Cardiac fibroblast (primary cell): ENCODE measurements at places on chromosomes 11 and 22.

- DNase-seq: peak; percentile 58
Observed at GRCh38 chr22:37186997-37187522, 987 bp downstream of the C1QTNF6 start.

DNA sequence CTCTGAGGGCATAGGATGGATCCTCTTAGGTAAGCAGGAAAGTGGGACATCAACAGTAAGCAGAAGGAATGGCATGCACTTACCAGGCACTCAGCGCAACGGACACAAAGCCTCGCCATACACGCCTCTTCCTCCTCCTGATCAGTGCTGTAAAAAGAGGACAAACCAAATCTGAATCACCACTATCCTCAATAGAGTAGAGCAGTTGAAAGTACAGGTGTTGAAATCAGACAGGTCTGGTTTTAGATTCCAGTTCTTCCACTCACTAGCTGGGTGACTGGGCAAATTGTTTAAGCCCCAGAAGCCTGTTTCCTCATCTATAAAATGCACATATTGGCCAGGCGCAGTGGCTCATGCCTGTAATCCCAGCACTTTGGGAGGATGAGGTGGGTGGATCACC lies 8.6 kb upstream of the JAML start:
- DNase-seq: no peak

GRCh38 chr11:11211888-11212287 lies 141.2 kb downstream of the CSNK2A3 start:
- DNase-seq: no peak

DNA sequence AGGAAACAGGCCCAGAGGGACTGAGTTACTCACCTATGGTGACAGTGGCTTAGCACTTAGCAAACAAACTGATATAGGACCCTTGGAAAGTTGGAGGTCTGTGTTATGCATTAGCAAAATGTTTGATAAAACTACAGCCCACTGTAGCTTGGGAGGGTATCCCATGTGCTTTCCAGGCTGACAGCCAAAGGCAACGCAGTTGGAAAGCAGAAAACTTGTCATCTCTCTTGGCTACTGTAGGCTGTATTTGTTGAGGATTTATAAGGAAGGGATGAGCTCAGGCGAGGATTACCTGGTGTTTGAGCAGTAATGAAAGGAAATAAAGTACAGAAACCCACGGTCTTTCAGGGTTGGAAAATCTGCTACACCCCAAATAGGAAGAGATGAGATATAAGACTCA lies 23.8 kb downstream of the SDHAF2 start:
- DNase-seq: no peak

DNA sequence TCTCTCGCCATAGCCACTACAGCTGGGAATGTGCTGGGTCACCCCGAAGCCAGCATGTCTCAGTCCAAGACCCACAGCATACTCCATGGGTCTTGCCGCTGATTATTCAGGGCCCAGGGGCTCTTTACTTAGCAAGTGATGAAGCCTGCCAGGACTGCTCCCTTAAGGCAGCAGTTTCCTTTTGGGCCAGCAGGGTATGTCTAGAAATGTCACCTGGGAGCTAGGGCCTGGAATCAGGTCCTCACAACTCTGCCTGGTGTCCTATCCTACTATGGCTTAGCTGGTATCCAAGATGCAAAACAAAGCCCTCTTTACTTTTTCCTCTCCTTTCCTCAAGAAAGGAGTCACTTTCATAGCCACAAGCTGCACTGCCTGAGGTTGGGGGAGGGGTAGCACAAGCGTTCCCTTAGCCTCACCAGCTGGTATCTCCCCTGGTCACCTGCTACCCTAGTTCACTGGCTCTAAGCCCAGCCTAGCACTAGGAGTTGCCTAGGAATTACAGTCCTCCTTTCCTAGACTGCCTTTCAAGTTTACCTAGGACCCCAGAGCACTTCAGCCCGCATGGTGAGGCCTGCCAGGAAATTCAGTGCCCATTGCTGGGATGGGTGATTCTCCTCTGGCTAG lies 22.6 kb upstream of the NCR3LG1 start:
- no peak for DNase-seq

- no peak for DNase-seq
Observed at GRCh38 chr22:19641983-19642451, 72.3 kb upstream of the SEPTIN5 start.

DNA sequence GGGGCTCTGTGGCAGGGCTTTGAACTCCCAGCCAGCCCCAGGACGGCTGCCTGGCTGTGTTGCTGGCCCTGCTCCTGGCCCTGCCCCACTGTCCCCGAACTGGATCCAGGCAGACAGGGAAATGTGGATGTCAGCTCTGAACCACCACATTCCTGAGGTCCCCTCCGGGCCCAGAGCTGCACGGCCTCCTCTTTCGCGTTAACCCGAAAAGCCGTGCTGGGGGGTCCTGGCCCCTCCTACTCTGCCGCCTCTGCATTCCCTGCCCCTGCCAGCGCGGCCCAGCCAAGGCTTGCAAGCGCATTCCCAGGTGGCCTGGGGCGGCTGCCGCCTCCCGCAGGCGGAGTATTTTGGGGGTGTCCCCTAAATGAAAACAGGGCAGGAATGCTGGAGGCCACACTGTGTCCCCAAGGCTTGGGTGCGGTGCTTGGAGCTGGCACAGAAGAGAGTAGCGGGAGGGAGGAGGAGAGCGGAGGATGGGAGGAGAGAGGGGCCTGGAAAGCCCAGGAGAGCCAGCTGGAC lies 5.4 kb downstream of the LINC01488 start:
- DNase-seq: no peak

DNA sequence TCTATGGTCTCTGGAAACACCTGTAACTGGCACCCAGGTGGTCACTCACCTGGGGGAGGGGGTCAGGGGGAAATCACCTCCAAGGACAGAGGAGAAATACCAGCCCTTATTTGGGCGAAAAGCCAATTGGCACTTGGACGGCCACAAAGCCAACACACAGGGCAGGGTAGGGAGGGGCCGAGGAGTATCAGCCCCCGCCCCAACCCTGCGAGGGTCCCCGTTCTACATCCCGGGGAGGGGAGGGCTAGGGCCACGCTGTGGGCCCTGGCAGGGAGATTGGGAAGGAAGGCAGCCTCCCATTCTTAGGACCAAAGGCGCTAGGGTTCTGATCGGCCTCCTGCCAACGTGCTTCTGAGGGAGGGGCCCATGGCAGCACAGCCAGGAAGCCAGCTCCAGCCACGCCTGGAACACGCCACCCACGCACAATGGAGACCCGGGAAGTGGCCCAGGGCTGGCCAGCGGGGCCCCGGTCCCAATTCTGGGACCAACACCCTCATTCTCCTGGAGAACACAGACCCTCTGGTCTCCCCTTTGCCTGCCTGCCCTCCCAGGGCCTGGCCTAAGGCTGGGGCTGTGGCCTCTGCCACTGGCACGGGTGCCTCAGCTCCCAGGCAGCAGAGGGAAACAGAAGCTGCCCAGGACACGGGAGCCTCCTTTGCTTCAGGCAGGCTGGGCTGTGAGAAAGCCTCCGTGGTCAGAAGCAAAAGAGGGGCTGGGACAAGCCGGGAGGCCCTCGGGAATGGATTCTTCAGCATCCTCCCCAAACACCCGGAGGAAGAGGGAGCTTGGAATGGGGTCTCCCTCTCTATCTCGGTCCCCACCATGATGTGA lies 7.4 kb downstream of the CBX6 start:
- DNase-seq: no peak

- peak; percentile 70 for DNase-seq
Observed at GRCh38 chr11:76102802-76103201, 103.5 kb downstream of the WNT11 start.

DNA sequence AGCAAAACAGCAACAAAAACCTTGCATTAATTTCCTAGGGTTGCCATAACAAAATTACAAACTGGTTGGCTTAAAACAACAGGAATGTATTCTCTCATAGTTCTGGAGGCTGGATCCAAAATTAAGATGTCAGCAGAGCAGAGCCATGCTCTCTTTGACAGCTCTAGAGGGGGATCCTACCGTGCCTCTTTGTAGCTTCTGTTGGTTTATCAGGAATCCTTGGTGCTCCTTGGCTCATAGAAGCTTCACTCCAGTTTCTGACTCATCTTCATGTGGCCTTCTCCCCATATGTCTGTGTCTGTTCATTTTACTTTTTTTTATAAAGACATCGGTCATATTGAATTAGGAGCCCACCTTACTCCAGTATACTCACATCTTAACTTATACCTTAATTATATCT lies 90.5 kb upstream of the POU2AF2 start:
- peak; percentile 15 for DNase-seq

- DNase-seq: no peak
Observed at GRCh38 chr11:42709216-42709615, 602.6 kb upstream of the API5 start.

DNA sequence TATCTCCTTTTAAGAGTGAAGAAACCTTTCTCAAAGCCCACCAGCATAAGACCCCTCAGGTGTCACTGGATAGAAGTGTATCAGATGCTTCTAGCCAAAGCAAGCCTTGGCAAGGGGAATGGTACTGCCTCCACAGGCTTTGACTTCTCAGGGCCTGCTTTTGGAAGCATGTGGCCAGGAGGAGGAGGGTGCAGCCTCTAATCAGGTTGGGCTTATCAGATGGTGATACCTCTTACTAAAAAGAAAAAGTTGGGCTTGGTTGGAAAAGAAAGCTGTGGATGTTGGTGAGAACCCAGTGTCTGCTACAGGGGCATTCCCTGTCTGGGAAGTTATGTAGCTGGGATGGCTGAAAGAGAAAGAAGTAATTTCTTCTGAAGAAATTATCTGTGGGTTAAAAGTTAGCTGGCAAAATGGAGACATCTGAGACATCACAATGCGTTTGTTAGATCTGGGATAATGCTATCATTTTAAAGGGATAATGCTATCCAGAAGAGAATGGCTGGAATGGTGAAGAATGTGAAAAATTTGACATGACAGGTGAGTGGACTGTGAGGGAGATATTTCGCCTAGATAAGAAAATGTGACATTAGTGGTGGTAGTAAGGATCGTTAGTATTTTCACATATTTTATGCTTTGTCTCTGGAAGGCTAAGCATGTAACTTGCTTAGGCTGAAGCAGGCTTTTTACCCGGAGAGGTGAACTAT lies 7.2 kb downstream of the APLP2 start:
- DNase-seq: no peak

DNA sequence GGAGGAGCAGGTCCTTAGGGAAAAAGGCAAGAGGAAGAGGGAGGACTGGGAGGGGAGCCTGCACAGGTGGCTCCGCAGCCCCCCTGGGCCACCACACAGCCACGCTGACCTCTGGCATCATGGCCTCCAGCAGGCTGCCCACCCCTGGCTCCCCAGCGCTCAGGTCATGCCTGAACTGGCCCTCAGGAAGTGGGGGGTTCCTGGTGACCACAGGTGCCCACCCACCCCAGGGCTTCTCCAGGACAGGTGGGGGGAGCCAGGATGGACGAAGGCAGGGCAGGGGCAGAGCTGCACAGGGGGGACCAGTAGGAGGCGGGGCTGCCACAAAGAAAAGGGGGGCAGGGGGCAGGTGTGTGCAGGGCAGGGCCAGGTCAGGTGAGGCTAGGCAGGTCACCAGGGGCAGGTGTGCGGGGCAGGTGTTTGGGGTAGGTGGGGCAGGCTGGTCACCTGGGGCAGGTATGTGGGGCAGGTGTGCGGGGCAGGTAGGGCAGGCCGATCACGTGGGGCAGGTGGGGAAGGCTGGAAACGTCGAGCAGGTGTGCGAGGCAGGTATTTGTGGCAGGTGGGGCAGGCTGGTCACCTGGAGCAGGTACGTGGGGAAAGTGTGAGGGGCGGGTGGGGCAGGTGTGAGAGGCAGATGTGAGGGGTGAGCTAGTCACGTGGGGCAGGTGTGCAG lies 997 bp downstream of the DEAF1 start:
- no peak for DNase-seq

- DNase-seq: no peak
Observed at GRCh38 chr22:36222887-36223450, 16.4 kb downstream of the APOL2 start.

DNA sequence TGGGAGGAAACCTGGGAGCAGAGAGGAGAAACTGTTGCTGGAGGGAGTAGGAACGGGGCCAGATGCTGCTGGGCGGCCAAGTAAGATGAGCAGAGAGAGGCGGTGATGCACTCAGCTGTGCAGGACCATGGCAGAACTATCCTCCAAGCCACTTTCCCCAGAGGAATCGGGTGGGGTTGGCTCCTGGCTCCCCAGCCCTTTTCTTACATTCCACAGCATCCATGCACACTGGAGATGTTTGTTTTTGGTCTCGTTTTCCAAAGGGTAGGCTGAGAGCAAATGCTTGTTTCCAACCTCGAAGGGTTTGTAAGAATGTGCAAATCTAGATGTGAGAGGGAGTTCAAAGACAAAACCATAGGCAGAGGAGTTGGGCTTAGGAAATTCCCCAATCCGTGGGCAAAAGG lies 73.2 kb downstream of the DBX1 start:
- no peak for DNase-seq

- no peak for DNase-seq
Observed at GRCh38 chr11:86486261-86487030, 111.8 kb downstream of the CCDC81 start.

GRCh38 chr22:24803064-24803542 lies 2.9 kb upstream of the SGSM1 start:
- DNase-seq: peak; percentile 53

GRCh38 chr22:48923165-48923865 lies 904.4 kb downstream of the BRD1 start:
- no peak for DNase-seq

GRCh38 chr11:15551901-15552851 lies 437.5 kb downstream of the INSC start:
- DNase-seq: no peak

DNA sequence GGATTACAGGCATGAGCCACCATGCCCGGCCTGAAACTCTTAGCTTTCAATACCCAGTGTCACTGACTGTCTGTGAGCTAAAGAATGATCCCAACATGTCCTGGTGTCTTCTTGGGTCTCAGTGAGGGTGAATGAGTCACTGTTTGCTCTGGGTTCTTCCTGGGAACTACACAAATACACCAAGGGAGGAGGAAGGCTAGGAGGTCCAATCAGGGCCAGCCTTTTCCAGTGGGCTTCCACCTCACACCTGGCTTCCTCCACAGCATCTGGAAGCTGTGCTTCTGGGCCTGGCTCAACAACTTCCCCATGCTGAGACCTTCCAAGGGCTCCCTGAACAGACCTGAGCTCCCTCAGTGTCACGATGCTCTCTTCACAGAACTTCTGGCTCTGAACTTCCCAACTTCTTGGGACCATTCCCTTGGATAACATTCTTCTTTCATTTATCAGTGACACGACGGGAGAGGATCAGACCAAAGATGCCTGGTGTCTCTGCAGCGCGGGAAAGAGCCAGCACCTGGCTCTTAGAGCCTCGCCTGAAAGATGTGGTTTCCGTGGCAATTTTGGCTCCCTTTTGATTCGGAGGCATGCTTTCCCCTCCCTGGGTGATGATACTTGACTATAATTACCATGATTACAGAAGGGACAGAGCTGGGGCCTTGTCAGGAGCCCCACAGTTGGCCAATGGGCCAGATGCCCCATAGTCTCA lies 22.3 kb upstream of the CHRM4 start:
- no peak for DNase-seq

DNA sequence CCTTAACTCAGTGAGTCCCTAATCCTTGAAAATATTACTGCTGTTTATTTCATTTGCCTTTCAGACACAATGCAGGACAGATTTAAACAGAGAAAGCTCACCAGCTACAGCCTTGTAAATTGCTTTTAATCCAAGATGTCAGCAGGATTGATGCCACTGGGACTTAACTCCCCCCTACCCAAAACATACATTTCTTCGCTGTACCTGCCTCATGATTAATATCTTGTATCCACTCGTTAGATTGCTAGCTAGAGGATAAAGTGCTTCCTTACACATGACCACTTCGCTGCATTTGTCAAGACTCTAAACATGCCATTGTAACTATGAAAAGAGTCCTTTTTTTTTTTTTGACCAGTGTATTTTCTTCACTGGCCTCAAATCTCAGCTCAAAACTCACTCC lies 182.7 kb upstream of the MTMR2 start:
- no peak for DNase-seq
